ENCODE measurements at places on chromosomes 16 and 17. TPM values are rescaled to one million over a fixed set of nuclear protein-coding genes. Genes with fewer than 3 reads are reported as not detected.

ZNF286A gene
- total RNA-seq = 32.3 TPM

CCL18 gene
- not detected for total RNA-seq

WNT3 gene
- total RNA-seq = not detected

PDXDC1 gene
- total RNA-seq = 76.1 TPM

Measured in naive thymus-derived CD8-positive, alpha-beta T cell (primary cell).